Cerebellar nuclear complex (tissue), 1 donor: ENCODE measurements at places on chromosomes 2 and 18.

- DNase-seq: no peak
Observed at GRCh38 chr2:233446121-233446520, 91.8 kb downstream of the DGKD start.

DNA sequence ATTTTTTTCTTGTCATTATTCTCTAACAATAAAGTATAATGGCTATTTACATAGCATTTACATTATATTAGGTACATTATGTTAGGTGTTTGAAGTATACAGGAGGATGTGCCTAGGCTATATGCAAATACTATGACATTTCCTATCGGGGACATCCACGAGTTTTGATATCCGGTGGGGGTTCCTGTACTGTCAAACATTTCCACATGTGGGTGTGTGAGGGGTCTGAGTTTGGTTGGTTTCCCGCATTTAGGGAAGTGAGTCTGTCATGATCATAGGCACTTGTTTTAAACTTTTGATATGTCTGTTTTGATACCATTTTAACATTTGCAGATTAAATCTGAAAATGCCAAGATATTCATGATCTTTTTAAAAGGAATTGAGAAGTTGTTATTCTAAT is 76.0 kb downstream of the CEP192 start:
- DNase-seq: no peak

GRCh38 chr2:54966837-54967236 is 83.4 kb downstream of the RTN4 start:
- no peak for DNase-seq

- no peak for DNase-seq
Observed at GRCh38 chr2:45771261-45771660, 119.8 kb downstream of the PRKCE start.

- DNase-seq: no peak
Observed at GRCh38 chr2:78147466-78147865, 625.3 kb upstream of the LRRTM4 start.

DNA sequence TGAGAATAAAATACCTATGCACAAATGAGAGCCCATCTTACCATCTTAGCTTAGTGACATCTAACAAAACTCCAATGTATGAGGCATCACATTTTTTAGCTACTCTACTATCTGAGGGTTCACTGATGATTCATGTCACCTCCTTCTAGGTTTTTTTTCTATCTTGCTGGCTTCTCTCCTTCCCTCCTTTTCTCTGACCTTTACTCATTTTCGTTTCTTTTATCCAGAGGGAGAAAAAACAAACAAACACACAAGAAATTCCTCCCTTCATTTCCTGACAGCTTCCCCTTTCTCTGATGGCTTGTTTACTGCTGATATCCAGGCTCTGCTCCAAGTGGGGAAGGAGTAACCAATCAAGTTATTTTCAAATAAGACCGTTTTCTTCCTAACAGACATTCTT is 115.1 kb downstream of the UBE2E3 start:
- no peak for DNase-seq

GRCh38 chr18:54878659-54879358 is 50.5 kb downstream of the RAB27B start:
- no peak for DNase-seq

GRCh38 chr2:231579560-231579959 is 13.1 kb upstream of the TEX44 start:
- DNase-seq: no peak

DNA sequence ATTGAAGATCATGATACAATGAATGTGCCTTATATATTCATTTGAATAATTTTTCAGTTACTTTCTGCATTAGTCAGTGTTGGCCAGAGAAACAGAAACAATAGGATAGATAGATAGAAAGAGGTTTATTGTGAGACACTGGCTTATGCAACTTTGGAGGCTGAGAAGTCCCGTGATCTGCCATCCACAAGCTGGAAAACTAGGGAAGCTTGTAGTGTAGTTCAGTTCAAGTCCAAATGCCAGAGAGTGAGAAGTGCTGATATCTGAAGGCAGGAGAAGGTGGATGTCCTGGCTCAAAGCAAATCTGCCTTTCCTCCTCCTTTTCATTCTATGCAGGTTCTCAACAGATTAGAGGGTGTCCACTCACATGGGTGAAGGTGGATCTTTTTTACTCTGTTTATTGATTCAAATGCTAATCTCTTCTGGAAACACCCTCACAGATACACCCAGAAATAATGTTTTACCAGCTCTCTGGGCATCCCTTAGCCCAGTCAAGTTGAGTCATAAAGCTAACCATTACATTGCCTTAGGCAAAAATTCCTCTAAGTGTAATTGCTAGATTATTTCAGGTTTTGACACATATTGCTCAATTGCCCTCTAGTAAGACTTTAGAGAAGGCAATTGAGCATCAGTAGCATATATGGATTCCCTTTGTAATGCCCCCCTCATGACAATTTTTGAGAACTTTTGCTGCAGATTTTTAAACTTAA is 341.4 kb downstream of the LPIN1 start:
- DNase-seq: no peak

DNA sequence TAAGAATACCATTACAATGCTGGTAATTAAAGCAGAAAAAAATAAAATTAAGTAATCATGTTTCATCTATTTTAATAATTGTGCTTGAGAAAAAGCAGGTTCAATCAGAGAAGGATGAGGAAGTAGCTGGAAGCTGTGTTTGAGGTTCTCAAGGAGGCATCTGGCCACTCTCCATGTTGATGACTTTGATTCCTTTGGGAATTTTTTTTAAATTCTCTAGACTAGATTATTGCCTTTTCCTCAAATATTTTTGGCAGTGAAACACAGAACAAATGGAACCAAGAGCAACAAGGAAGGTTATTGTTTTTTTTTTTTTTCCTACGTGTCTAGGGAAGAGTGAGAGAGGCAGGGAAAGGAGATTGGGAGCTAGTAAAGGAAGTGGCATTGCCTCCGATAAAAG is 99.9 kb upstream of the NRP2 start:
- no peak for DNase-seq

- DNase-seq: peak; percentile 90
Observed at GRCh38 chr2:17583166-17583565, 42.7 kb downstream of the VSNL1 start.

GRCh38 chr2:170848587-170848986 is 31.9 kb downstream of the GAD1 start:
- no peak for DNase-seq

GRCh38 chr18:24811950-24812681 is 351.7 kb downstream of the HRH4 start:
- DNase-seq: no peak

GRCh38 chr2:229003256-229003655 is 267.8 kb downstream of the PID1 start:
- no peak for DNase-seq

GRCh38 chr2:41912337-41912736 is 135.5 kb upstream of the PKDCC start:
- no peak for DNase-seq
